ENCODE measurements at places on chromosomes 13 and 19. TPM values are rescaled to one million over a fixed set of nuclear protein-coding genes. Genes with fewer than 3 reads are reported as not detected.

DNA sequence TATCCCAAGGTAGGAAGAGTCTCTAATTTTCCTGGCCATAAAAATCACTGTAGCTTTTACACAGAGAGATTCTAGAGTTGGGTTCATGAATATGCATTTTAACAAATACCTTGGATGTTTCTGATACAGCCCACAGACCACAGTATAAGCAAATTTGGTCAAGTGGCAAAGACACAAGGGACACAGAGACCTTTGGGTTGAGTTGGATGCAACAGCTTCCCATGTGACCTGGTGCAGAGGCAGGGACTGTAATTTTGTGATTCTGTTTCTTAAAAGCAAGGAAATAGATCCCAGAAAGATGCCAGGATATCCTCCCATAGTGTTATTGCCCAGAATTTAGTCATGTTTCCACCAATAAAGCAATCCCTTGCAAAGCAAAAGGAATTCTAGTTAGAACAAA is 27.0 kb downstream of the FPR3 start:
- DNase-seq: no peak

- no peak for DNase-seq
Measured at GRCh38 chr13:109275852-109276251, 510.5 kb downstream of the IRS2 start.

The SEMA6B gene
- total RNA-seq: 0.11 TPM

- no peak for DNase-seq
Measured at GRCh38 chr19:10583036-10583776, 3.9 kb downstream of the AP1M2 start.

The CDX2 gene
- total RNA-seq: not detected

Measured in HFFc6 (cell line).